Activated T-helper 1 cell treated with anti-CD3 and anti-CD28 coated beads, Interleukin-2, amount 50 U/mL, for 16 hours (primary cell): ENCODE measurements at places on chromosomes 3 and 15.
A peak's percentile ranks its signal among the peaks of the same experiment; 100 is the strongest.

GRCh38 chr15:100307241-100308212, 34.2 kb downstream of the ADAMTS17 start:
- DNase-seq, result no peak

- DNase-seq, result no peak
These were observed 30.4 kb downstream of the OXNAD1 start for GRCh38 chr3:16295298-16295890.

DNA sequence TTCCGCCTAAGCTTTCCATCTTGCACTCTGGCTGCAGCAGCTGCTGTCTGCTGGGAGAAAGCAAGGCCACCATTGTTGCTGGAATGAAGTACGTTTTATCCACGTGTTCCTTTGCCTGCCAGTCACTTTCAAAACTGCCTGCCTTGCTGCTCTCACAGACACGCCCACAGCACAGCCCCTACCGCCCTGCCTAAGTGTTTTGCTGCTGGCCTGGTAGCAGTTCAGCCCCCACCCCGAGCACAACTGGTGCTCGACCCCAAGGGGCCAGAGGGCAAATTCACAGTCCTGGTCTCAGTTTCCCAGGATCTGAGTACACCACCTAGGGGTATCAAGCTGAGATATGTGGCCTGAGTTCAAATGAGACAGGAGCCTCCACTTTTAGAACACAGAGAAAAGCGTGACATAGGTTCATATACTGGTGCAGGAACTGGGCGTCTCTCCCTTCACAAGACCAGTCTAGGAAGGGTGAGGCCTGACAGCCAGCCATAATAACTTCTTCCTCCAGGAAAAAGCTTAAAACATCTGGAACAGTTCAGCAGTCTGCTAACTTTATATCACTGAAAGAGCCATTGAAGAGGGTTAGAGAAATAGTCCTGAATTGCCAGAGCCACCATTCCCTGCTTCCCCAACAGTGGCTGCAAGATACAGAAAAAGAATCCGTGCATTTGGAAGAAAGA, 1012.3 kb downstream of the ZPLD1 start:
- no peak for DNase-seq

DNA sequence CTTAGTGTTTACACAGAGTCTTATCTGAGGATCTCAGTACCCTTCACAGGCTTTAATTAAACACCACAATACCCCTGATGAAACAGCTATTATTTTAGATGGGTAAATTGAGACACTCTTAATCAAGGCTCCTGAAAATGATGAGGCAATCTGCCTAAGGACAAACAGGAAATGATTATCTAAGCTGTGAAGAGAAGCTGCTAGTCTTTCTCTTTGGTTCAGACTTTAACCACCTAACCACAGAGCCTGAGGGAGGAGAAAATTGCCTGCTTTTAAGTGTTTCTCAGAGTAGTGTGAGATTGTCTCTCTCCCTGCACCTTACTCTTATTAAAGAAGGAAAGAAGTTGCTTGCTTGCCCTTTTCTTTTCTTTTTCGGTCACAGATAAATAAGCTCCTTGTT, 364.3 kb upstream of the ADAMTS9 start:
- no peak for DNase-seq

DNA sequence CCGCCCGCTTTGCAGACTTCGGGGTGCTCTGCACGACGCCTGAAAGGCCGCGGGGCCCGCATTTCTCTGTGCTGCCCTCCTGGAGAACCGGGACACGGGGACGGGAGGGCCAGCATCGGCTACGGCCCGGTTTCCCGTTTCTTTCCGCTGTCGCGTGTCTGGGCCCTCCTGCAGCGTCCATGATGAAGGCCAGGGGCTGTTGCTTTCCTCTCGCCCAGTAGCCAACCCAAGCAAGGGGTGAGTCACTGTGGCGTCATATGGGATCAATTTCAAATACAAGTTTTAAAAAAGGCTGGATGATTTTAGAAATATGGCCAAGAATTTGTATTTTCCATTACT, 435 bp downstream of the SLC35G2 start:
- DNase-seq, result no peak

- no peak for DNase-seq
These were observed 166.9 kb downstream of the ULK4 start for GRCh38 chr3:41794748-41795589.

GRCh38 chr3:194750491-194750828, 64.8 kb downstream of the FAM43A start:
- no peak for DNase-seq

- no peak for DNase-seq
These were observed 77.2 kb downstream of the VPS13C start for GRCh38 chr15:61983081-61983480.

GRCh38 chr15:75732809-75733451, 20.3 kb upstream of the CSPG4 start:
- peak; percentile 11 for DNase-seq

DNA sequence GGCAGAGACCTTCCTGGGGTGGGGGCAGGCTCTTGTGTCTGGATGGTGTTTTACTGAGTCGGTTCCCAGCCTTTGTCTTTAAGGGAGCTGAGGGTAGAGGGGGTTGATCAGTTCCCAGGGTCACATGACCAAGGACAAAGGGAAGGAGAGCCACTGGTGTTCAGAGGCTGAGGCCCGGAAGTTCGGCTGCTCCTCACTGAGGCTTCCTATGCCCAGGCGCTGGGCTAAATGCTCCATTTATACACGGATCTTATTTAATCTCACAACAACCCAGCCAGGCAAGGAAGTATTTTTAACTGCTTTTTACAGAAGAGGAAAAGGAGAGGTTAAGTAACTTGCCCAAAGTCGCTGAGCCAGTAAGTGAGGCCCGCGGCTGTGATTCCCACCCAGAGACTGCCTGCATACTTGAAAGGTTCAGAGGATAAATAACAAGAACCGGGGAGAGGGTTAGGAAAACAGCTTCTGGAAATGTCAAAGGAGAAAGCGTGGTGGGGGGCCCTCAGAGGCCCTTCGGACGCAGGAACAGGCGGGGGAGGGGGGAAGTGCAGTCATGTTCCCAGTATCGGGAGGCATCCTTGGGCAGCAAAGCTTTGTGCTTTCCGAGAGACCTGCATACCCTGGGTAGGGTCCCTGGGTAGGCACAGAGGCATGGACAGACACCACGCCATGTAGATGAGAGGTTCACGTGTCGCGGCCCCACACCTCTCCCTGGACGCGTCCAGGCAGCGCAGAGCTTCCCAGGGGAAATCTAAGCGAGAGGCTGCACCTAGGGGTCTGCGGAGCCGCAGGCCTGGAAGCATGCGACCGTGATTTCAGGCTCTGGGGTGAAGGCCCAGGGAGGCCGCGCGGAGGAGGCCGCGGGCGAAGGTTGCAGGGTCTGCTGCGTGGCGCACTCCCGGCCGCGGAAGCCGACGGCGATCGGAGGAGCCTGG, 21.3 kb downstream of the EPHB3 start:
- no peak for DNase-seq

DNA sequence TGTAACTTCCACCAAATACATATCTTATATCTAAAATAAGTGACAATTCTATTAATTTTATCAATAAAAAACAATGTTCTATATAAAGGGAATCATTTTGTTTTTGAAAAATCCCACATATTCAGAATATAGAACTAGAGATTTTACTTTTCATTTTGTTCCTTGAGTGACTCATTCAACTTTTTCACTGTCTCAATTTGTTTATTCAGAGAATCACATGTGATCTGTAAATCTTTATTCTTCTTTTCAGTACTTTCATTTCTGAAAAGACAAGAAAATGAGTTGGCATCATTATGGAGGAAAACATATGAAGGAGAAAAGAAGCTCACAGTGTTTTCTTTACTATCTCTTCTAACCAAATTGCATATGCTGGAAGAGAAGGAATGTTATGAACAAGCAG, 35.0 kb downstream of the CIP2A start:
- no peak for DNase-seq

GRCh38 chr15:39084674-39085530, 496.0 kb upstream of the THBS1 start:
- no peak for DNase-seq

DNA sequence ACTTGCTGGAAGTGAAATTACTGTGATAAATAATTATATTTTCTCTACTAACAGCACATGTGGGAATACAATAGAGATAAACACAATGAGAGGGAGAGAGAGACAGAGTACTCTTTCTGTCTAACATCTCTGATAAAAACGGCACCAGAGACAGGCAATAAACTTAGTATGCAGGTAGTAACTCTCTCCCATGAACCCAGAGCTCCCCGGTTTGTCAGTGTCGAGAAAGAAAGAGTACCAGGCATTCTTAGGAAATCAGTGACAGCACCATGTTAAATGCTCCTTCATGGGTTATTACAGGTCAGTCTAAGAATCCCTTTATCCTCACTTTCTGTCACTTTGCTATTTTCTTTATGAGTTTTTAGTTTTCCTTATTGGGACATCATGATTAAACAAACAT, 110.7 kb upstream of the EPHA3 start:
- DNase-seq, result no peak

GRCh38 chr15:90981681-90982080, 12.7 kb downstream of the PRC1 start:
- no peak for DNase-seq

- no peak for DNase-seq
These were observed 235.3 kb downstream of the ARRDC4 start for GRCh38 chr15:98195796-98196195.

- DNase-seq, result no peak
These were observed 189.1 kb downstream of the ANXA2 start for GRCh38 chr15:60208709-60209108.

GRCh38 chr15:55186331-55186730, 10.4 kb downstream of the RSL24D1 start:
- no peak for DNase-seq

GRCh38 chr3:46483825-46484224, 14.0 kb upstream of the RTP3 start:
- no peak for DNase-seq

- no peak for DNase-seq
These were observed 215.1 kb downstream of the TIGIT start for GRCh38 chr3:114508976-114509375.

- DNase-seq, result no peak
These were observed 204.0 kb downstream of the OSBPL10 start for GRCh38 chr3:31777092-31777491.
